Esophagus muscularis mucosa (tissue), 4 donors: ENCODE measurements at places on chromosomes 2 and 18. TPM values are rescaled to one million over a fixed set of nuclear protein-coding genes. Genes with fewer than 3 reads are reported as not detected.

DNA sequence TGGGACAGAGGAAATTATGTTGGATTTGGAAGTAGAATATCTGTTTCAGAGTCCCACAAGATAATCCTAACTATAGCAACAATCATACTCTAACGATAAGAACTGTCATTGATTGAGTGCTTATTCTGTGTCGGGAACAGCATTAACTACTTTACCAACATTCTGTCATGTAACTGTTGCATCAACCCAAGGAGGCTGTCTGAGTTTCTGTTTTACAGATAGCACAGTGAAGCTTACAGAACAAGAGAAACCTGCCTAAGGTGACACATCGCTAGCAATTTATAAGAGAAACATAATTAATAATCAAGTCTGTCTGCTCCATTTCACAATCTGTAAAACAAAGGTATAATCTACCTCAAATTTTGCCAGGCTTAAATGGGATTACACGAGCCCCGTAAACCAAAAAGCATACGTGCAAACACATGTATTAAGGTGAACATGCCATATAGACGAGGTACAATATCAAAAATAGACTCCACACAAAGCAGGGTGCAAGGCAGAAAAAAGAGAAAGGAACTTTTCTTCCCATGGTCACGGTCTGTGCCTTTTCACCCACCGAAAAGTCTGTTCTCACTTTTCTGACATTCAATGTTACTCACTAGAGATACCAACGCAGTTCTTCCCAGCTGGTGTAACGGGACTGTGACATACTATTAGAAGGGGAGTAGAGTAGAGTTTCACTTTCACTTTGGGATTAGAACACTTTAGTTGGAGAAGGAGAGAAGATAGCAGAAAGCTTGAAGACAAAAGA is 37.2 kb upstream of the SLC8A1 start:
- DNase-seq = no peak

SKOR2 gene
- not detected for total RNA-seq

GRCh38 chr2:172200495-172201085 is 97.9 kb upstream of the DLX2 start:
- no peak for DNase-seq

GRCh38 chr18:77544792-77545191 is 295.1 kb downstream of the GALR1 start:
- DNase-seq = peak; percentile 24

DNA sequence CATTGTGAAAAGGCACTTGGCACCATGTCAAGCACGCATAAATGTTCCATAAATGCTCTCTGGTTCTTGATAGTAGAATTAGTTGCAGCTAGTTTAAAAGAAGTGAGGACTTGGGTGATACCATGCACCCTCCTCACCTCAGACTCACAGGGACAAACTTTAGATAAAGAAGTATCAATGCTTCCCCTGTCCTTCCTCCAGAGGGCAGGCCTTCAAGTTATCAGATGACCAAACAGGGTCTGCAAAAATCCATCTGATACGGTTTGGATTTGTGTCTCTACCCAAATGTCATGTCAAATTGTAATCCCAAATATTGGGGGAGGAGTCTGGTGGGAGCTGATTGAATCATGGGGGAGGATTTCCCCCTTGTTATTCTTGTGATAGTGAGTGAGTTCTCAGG is 54.1 kb downstream of the C1QL2 start:
- DNase-seq = peak; percentile 45

- DNase-seq = no peak
These were observed 148.6 kb downstream of the GALNT1 start for GRCh38 chr18:35729991-35730668.

TTN gene
- total RNA-seq = 8.4 TPM

DNA sequence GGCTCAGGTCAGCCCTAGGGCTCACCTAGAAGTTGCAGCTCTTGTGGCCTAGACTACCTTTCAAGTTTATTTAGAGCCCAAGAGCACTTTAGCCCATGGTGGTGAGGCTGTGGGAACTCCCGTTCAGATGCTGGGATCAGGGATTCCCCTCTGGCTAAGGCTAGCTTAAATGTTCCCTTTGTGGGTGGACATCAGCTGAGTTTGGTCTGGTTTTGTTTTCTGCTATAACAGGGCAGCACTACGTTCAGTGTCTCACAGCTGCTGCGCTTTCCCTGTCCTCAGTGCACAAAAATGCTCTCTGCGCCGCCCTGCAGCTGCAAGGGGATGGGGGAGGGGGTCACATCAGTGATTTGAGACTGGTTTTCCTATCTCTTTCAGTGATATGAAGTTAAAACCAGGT is 170.5 kb upstream of the KCNJ3 start:
- no peak for DNase-seq

CDH19 gene
- total RNA-seq = 37.8 TPM

RAB11FIP5 gene
- 42.1 TPM for total RNA-seq

DNA sequence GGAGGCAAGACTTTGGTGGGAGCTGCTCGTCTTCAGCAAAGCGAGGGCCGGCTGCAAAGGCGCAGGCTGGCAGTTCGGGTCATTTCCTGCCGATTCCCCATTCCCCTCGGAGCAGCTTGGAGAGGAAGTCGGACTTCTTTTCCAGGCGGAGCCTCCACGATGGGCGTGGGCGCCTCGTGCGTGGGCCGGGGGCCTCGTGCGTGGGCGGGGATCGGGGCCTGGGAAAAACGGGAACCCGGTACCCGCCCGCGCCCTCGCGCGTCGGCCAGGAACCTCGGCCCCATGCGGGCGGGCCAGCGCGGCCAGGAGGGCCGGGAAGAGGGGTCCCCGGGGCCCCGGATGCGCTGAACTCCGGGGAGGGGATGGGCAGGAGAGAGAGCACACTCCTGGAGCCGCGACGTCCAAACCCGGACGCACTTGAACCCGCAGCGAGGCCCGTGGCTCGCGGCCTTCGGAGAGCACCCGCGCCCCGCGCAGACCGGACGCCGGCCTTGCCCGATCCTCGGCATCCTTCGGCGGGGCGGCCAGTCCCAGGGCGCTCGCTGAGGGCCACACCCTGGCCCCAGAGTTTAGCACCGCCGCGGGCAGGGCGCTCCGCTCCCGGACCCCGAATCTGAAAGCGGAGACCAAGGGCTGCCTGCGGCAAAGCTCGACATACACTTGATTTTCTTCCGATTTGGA is 368.4 kb downstream of the MTX2 start:
- DNase-seq = no peak

GRCh38 chr2:66890166-66890742 is 455.3 kb downstream of the MEIS1 start:
- no peak for DNase-seq

DNA sequence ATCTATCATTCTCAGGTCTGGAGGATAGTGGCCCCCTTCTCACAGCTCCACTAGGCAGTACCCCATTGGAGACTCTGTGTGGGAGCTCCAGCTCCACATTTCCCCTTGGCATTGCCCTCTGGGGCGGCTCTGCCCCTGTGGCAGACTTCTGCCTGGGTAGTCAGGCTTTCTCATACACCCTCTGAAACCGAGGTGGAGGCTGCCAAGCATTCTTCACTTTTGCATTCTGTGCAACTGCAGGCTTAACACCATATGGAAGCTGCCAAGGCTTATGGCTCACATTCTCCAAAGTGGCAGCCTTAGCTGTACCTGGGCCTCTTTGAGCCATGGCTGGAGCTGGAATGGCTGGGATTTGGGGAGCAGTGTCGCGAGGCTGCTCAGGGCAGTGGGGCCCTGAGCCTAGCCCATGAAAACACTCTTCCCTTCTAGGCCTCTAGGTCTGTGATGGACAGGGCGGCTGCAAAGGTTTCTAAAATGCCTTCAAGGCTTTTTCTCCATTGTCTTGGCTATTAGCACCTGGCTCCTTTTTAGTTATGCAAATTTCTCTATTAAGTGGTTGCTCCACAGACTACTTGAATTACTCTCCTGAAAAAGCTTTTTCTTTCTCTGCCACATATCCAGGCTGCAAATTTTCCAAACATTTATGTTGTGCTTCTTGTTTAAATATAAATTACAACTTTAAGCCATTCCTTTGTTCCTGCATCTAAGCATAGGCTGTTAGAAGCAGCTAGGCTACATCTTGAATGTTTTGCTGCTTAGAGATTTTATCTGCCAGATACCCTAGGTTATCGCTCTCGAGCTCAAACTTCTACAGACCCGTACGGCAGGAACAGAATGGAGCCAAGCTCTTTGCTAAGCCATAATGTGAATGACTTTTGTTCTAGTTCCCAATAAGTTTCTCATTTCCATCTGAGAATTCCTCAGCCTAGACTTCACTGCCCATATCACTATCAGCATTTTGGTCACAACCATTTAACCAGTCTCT is 206.5 kb downstream of the CPS1 start:
- DNase-seq = no peak

DNA sequence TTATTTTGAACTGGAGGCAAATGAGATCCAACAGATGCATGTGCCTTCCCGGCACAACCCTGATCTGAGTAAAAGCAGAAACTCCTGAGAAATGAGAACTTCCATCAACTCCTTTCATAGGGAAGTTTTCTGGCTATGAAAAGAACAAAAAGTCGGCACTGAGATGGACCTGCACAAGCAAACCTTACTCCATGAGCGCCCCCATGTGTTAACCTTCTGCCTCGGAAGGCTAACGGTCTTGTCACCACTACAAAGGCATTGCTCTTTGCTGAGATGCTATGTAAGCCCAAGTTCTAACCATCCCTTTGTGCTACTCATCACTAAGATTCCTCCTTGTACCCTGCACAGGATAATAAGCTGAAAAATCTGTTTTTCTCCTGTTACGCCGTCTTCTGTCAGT is 57.3 kb upstream of the SULT1C3 start:
- DNase-seq = no peak

ALPP gene
- total RNA-seq = not detected

CYBRD1 gene
- 181 TPM for total RNA-seq

ECEL1 gene
- 1.4 TPM for total RNA-seq

GRCh38 chr2:223760838-223761502 is 76.4 kb downstream of the AP1S3 start:
- DNase-seq = no peak

- no peak for DNase-seq
These were observed 56.4 kb upstream of the OTOF start for GRCh38 chr2:26534098-26534864.

GRCh38 chr2:119723186-119723585 is 36.5 kb upstream of the PTPN4 start:
- no peak for DNase-seq

- no peak for DNase-seq
These were observed 48.0 kb downstream of the CDK15 start for GRCh38 chr2:201854221-201854801.

LOXHD1 gene
- total RNA-seq = not detected
